Germinal center (tissue), 1 donor: ENCODE measurements at places on chromosomes 2 and 18.

GRCh38 chr2:181374781-181375675 lies 82.2 kb upstream of the ITGA4 start:
- no peak for DNase-seq

DNA sequence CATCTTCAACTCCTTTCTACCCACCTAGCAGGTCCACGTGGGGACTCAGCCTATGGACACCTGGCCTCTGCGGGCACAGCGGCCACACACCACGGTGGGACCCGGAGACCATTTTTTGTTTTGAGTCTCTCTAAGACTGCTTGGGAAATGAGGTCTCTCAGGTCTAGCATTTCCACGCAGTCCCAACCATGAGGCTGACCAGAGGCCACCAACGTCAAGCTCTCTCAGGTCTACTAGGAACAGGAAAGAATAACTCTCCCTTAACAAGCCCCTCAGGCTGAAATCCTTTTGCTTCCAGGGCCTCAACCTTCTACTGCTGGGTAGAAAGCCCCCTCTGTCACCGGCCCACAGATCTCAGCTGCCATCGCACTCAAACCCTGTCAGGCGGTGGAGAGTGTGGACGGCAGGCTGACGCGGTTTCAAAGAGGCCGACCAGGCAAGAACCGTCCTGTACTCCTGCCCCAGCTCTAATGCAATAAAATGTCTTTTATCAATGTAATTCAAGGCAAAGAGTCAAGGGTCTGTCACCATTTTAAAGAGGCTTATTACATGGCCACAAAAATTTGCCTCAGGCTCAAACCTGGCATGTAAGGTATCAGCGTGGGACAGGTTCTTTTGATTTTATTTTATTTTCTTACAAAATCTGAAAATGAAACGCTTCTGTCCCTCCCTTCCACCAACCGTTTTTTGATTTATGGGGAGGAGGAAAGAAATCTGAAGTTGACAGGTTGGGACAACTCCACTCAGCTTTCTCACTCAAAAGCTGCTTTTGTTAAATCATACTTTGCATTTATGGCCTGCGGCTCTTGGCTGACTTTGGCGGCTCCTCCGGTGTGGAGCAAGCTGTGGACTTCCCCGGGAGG lies 74.0 kb downstream of the BCL11A start:
- no peak for DNase-seq

DNA sequence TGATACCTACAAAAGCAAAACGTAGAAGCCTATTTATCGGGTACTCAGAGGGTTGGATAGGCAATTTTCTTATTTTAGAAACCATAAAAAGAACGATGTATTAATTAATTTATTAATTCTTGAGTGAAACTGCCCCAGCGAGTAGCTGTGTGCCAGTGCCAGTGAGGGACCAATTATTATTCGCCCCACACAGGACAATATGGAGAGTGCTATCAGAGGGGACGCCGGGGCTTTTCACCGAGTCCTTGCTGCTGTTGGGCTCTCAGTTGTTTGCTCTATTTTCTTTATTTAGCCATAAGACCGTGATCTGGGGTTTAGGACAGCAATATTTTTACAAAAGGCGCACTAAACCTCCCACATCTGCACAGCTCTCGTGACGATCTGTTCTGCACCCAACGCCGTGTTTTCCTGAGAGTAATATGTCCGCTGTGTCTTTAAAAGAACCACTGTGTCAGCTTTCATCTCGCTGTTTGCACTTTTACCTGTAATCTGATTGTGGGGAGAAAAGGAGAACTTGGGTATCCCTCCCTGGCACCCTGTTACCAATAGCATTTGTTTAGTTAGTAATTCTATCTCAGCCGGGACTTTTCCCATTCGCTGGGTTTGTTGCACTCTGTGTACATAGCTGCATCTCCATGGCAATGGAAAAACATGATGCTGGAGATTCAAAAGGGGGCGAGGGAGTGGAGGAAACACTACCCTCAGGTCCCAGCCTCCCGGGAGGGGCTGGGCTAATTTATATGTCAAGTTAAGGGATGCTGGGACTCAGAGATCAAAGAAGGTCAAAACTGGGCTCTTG lies 30.1 kb upstream of the ZNF516 start:
- DNase-seq: no peak

- DNase-seq: no peak
Measured at GRCh38 chr2:5369510-5369909, 322.7 kb upstream of the SOX11 start.

GRCh38 chr18:63511285-63511684 lies 30.9 kb upstream of the SERPINB12 start:
- DNase-seq: no peak

DNA sequence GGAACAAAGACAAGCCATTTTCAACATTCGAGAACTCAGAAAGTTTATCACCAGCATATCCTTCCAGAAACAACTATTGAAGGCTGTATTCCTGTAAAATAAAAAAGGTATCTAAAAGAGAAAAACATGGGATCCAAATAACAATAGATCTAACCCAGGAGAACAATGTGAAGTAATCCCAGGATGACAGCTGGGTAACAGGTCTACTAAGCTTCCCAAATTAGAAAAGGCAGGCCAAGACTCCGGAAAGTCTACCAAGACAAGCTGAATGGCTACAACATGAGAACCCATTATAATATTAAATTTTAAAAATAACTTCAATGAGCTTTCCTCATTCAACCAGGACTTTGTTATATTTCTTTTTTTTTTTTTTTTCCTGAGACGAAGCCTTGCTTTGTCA lies 6.5 kb downstream of the PIAS2 start:
- DNase-seq: no peak

DNA sequence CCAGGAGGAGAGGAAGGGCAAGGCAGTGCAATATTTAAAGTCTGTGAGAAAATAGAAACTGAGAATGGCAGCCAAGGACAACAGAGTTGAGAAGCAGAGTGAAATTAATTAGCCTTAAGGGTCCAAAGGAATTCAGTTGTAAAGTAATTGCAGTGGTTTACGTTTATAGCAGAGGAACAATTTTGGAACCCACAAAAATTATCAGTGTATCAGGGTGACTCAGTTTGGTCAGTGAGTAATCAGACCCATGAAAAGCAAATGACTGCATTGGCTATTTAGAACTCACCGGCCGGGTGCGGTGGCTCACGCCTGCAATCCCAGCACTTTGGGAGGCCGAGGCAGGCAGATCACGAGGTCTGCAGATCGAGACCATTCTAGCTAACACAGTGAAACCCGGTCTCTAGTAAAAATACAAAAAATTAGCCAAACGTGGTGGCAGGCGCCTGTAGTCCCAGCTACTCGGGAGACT lies 245.8 kb upstream of the SLC39A10 start:
- DNase-seq: no peak

DNA sequence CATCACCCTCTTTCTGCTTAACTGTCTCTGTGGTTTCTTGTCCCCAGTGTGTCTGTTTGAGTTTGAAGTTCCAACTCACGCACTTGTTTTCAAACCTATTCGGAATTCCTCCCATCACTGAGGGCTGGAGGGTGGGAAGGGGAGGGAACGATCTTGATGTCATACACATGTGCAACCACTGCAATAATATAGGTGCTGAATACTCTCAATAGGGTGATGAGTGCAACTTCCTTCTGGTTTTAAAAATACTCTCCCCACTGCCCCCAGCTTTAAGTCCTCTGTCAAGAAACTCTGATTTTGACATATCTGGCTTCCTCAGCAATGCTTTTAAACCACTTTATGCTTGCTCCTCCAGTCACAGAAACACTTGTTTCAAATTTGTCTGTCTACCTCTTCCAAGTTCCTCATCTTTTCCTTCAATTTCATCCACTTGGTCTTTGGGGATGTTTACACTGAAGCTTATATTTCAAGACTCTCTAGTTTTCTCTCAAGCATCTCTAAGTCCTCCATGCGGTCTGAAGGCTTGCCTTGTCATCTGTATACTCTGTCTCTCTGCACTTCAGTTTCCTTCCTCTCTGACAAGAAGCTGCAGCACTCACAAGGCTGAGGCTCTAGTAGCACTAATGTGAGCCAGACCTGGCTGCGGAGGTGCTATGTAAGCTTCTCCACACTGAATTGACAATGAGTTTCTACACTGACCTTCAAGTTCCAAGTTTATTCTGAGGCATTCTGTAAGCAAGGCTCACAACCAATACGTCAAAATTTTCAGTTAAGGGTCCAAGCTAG lies 422.3 kb downstream of the ZEB2 start:
- no peak for DNase-seq

- no peak for DNase-seq
Measured at GRCh38 chr2:204452464-204453023, 92.7 kb upstream of the PARD3B start.

DNA sequence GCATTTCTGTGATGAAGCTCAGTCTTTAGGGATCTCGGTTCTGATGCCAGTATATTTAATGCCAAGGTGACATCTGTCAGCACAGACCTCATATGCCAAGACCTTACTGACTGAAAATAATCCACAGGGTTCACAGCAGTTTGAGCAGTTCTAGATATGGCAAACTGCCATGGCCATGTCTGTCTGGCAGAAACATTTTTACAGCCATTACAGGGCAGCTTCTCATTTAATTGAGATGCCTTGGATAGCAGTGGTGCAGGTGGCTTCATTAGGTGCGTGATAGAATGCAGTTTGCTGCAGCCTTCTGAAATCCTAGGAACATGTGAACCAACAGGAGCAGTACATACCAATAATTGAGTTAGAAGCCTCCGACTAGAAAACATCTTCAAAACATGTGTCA lies 510.6 kb downstream of the XIRP2 start:
- no peak for DNase-seq

DNA sequence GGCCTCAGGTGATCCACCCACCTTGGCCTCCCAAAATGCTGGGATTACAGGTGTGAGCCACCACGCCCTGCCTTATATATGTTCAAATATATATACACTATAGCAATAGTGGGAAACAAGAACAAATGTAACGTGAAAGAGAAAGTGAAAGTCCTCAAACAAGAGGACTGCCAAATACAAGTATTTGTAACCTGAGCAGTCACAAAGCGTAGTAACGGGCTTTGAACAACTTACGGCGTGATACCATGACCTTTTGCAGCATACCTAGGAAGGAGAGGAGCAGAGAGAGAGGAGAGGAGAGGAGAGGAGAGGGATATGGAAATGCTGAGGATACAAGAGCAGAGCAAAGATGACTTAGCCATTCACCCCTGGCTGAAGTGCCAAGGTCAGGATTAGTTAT lies 113.8 kb upstream of the RGPD4 start:
- DNase-seq: no peak

GRCh38 chr2:112831946-112832840 lies 4.4 kb downstream of the IL1B start:
- DNase-seq: no peak

GRCh38 chr18:78580835-78581339 lies 398.7 kb upstream of the SALL3 start:
- no peak for DNase-seq

- no peak for DNase-seq
Measured at GRCh38 chr18:51447351-51448342, 250.2 kb upstream of the MEX3C start.

GRCh38 chr18:59049721-59050660 lies 89.7 kb upstream of the SEC11C start:
- no peak for DNase-seq

- no peak for DNase-seq
Measured at GRCh38 chr2:104861351-104862057, 7.6 kb downstream of the POU3F3 start.

DNA sequence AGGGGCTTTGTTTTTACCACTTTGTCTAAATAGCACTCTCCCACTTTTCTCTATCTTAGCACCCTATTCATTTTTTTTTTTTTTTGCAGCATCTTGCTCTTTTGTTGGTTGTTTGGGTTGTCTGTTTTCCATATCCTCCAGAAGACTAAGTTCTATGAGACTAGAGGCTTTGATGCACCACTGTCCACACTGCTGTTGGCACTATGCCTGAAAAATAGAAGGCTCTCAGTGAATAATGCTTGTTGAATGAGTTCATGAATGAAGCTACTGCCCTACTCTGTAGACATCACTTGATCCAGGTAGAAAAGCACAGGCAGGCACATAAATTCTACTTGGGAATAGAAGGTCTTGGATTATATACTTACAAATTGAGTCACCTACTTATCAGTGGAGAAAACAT lies 7.3 kb downstream of the IL1A start:
- no peak for DNase-seq

DNA sequence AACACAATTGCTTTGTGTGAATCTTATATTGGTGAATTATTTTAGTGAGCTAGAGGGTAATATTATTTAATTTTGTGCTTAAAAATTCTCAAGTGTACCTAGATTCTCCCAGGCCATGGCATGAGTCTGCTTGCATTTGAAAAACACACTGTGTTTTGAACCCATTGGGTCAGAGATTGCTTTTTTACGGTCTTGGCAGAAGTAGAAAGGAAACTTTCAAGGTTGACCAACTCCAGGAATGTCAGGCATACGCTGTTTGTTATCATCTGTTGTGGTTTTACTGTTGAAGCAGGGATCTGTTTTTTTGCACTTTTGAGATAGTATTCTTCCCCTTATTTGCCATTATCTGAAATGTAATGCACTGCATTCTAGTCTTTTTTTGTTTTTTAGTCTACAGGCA lies 377.4 kb downstream of the RPRM start:
- DNase-seq: no peak

- DNase-seq: no peak
Measured at GRCh38 chr2:15841776-15842560, 98.4 kb upstream of the MYCN start.

DNA sequence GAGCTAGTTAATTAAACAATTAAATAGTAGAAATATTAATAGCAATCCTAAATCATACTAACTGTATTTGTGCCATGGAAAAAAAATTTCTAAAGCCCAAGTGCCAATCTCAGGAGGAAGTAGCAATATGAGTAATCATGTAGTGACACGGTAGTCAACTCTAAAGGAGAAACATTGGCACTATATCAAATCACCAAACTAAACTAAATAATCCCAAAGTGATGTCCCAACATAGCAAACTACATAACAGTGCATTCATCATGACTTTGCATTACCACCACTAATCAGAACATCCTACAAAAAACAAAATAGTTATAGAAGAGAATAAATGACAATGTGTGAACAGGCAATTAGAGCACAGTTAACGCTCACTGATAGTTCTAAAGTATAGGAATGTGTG lies 195.1 kb downstream of the EXOC6B start:
- no peak for DNase-seq

DNA sequence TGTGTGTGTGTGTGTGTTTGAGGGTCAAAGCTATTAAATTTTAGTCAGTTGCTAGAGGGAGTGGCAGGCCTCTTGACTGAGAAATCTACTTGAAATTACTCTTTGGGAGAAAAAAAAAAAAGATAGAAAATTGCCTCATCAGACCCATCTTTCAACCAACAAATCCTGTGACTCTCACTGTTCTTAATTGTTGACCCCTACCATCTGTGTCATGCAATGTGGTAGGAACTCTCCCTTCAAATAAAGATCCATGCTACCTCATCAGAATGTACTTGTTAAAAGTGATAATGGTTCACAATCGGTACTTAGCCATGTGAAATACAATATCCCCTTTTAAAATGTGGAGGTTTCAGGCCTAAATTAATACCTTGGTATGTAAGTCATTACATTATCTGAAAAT lies 670.8 kb upstream of the FANCL start:
- no peak for DNase-seq

- no peak for DNase-seq
Measured at GRCh38 chr2:19474128-19474527, 115.7 kb upstream of the OSR1 start.

GRCh38 chr2:234991290-234991689 lies 39.5 kb downstream of the SH3BP4 start:
- DNase-seq: no peak
